ENCODE measurements at places on chromosomes 2 and 18.

DNA sequence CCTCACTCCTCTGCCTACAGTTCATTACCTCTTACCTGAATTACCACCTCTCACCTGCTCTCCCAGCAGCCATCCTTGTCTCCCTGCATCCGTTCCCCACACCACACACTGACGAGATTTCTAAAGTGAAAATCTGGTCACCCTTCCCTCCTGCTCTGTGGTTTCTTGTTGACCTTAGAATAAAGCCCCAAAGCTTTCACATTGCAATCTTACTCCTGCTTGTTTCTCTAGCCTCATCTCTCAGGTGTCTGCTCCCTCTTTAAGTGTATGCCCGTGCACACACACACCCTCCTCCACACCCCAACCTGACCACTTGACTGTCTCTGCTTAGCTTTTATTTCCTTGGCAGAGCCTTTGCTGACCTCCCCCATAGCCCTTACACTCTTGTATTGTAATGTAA lies 122.0 kb upstream of the SKOR2 start:
- no peak for DNase-seq

DNA sequence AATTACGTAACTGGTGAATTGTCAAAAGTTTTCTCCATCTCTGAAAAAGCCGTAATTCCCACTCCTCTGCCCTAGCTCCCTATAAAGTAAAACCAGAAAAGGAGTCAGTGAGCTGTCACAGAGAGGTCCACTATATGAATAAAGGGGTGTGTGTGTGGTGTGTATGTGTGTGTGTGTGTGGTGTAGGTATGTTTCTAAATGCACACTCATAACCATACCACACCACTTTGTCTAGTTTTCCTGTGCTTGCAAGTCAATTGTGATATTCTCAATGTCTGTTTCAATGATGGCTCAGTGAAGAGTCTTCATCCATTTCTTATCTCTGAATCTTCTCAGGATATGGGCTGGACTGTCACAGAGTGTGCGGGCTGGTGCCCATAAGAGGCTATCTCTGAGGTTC lies 54.8 kb upstream of the CCDC68 start:
- no peak for DNase-seq

DNA sequence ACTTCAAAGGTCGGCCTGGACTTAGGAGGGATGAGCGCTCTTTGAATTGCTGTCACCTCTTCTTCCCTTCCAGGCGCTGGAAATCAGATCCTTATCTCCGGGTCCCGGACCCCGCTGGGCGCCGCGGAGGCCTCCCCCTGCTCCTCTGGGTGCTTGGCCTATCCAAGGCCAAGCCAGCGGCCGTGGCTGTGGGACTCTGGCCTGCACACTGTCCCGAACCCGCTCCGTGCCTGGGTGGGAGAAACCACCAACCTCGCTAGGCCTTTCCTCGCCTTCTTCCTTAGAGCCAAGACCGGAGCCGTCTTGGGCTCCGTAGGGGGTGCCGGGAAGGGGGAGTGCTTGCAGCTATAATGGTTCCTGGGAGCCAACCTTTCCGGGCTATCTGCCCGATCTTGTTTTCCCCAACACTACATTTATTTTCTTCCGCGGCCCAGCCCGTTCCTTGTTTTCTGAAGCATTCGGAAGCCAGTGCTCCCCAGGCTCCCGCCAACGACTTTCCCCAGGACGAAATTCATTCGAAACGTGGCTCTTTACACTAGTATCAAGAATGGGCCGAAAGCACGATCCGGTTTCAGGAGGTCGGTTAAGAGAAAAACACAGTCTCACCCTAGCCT lies 2.4 kb downstream of the OSR1 start:
- no peak for DNase-seq

- DNase-seq, result no peak
These were observed 185.5 kb downstream of the SEPTIN10 start for GRCh38 chr2:109428281-109428680.

DNA sequence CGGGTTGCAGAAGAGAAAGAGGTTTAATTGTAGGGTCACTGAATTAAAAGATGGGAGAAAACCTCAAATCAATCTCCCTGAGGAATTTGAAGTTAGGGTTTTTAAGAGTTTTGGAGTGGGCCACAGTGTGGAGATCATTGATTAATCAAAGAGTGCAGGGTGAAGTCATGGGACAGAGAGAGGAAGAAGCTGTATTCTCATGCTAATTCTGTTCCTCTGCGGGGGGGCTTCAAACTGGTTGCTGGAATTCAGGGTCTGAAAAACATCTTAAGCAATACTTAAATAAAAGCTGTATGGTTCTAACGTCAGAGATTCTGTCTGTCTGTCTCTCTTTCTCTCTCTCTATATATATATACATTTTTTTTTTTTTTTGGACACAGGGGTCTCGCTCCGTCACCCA lies 169.8 kb upstream of the SPATS2L start:
- DNase-seq, result no peak

GRCh38 chr2:207772081-207772843 lies 2.6 kb upstream of the FZD5 start:
- DNase-seq, result no peak

DNA sequence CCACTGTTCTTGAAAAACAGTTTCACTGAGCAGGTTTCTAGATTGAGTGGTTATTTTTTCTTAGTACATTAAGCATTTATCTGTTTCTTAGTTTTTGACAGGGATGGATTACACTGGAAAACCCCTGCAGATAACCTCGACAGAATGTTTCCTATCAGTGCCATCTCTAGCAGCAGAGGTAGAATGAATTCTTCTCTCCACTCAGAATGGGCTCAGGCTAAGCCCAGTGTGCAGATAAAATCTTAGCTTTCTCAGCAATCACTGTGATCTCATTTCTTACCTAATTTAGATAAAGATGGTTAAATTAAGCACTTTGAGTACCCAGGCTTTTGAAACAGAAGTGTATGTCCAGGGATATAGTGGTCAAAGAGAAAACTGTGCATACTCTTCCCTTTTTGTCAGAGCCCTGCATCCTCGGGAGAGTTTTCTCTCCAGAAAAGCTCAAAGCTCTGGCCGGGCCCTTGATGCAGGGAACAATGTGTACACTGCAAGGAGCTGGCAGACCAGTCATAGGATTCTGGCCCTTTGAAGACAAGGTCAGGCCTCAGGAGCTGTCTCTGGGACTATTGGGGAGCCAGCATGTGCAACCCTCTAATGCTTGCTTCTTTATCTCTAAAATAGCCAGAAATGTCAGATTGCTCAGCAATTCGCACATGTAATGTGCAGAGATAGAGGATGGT lies 10.6 kb upstream of the AKAIN1 start:
- no peak for DNase-seq

DNA sequence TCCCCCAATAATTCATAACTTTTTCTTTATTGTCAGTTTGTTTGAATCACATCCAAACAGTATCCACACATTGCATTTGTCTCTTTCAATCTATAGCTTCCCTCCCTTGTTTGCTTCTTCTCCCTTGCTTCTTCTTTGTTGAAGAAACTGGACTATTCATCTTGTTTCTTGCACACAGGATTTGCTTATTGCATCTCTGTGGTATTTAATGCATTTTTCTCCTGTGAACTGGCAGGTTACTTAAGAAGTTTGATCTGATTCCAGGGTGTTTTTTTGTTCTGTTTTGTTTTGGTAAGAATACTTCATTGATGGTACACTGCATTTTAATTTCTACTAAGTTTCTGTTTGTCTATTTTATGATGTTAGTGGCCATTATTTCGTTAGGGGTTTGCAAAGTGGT lies 166.8 kb downstream of the CAMKMT start:
- DNase-seq, result peak; percentile 25

DNA sequence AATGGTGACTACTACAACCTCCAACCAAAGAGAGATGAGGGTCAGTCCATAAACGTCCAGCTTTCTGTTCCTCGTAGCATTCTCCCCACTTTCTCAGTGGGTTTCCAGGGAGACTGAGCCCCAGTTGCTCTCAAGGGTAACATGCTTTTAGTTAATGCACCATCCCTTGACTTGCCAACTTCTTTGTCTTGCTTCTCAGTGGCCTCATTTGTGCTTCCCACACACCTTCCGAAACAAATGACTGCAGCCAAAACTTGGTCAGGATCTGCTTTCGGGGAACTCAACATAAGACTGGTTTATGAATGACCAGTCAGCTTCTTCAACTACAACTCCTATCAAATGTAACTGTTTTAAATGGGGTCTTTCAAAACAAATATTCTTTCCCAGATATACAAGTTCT lies 94.1 kb downstream of the COL6A3 start:
- no peak for DNase-seq

- no peak for DNase-seq
These were observed 22.2 kb upstream of the NAB1 start for GRCh38 chr2:190626641-190627210.
